Upper lobe of left lung (tissue), 6 donors: ENCODE measurements at places on chromosomes 1 and 21. TPM values are rescaled to one million over a fixed set of nuclear protein-coding genes. Genes with fewer than 3 reads are reported as not detected.
A peak's percentile ranks its signal among the peaks of the same experiment; 100 is the strongest.

The PWP2 gene
- total RNA-seq, result 3.2 TPM

The SYT14 gene
- total RNA-seq, result not detected

The PLA2G2D gene
- total RNA-seq, result not detected

The IL22RA1 gene
- 0.79 TPM for total RNA-seq

The GPR153 gene
- total RNA-seq, result 6.8 TPM

The ATP6V1G3 gene
- total RNA-seq, result not detected

The USH2A gene
- total RNA-seq, result 0.11 TPM

The DMRTA2 gene
- total RNA-seq, result 0.13 TPM

The CFHR1 gene
- total RNA-seq, result 0.81 TPM

The OR2T35 gene
- total RNA-seq, result not detected

The RNU1-1 gene
- total RNA-seq, result 2,720 TPM

The ELF3 gene
- 125 TPM for total RNA-seq

The PTAFR gene
- total RNA-seq, result 11.0 TPM

The PTPRU gene
- total RNA-seq, result 87.2 TPM

The SLAMF7 gene
- total RNA-seq, result 17.2 TPM

- DNase-seq, result no peak
Measured at GRCh38 chr1:223620297-223620897, 45.1 kb downstream of the CAPN8 start.

GRCh38 chr1:18721041-18721440, 90.4 kb downstream of the PAX7 start:
- no peak for DNase-seq

- no peak for DNase-seq
Measured at GRCh38 chr1:115296981-115297380, 41.1 kb downstream of the NGF start.

DNA sequence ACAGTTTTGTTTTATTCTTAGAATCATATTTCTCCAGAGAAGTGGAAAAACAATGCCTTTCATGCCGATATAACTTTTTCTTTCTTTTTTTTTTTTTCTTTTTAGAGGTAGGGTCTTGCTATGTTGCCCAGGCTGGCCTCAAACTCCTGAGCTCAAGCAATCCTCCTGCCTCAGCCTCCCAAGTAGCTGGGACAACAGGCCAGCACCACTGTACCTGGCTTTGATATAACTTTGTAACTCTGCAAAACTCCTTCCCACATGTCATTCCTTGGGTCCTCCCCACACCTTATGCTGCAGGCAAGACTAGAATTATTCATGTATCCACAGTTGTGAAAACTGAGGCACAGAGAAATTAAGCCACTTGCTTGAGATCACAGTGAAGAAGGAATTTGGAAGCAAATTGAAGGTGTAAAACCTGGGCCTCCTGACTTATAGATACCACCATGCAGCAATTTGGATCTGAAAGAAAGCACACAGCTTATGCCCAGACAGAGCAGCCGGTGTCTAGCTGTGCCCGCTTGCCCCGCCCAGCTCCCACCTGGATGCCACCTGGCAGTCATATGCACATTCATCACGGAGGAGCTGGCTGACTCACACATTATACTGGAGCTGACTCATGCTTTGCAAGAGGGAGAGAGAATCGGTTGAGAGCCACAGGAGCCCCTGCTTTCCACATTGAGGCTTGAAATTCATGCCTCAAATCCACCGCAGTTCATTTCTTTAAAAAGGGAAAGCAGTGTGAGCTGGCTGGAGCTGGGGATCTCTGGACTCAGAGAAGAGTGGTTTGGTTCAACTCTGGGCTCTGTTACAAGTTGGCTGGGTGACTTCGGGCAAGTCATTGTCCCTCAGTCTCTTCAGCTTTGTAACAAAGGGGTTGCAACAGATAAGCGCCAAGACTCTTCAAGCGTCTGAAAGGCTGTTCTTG, 8.3 kb upstream of the SLC2A1 start:
- DNase-seq, result peak; percentile 50

DNA sequence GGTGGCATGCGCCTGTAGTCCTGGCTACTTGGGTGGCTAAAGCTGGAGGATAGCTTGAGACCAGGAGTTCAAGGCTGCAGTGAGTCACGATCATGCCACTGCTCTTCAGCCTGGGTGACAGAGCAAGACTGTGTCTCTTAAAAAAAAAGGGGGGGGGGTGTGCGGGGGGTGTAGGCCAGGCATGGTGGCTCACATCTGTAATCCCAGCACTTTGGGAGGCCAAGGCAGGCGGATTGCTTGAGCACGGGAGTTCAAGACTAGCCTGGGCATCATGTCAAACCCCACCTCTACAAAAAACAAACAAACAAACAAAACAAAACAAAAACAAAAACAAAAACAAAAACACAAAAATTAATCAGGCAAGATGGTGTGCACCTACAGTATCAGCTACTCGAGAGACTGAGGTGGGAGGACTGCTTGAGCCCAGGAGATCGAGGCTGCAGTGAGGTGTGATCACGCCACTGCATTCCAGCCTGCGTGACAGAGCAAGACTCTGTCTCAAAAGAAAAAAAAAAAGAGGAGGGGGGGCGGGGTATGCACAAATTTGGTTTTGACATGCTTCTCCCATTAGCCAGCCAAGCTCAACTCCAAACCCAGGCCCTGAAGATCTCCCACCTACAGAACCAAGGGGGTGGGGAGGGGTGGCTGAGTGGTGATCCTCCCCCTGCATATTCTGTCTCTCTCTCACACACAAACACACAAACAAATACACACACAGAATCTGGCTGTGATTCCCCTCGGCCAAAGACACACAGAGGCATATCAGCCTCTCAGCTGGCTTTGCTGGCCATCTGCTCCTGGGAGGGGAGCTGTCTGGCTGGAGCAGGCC, 3.1 kb downstream of the PTAFR start:
- peak; percentile 39 for DNase-seq

DNA sequence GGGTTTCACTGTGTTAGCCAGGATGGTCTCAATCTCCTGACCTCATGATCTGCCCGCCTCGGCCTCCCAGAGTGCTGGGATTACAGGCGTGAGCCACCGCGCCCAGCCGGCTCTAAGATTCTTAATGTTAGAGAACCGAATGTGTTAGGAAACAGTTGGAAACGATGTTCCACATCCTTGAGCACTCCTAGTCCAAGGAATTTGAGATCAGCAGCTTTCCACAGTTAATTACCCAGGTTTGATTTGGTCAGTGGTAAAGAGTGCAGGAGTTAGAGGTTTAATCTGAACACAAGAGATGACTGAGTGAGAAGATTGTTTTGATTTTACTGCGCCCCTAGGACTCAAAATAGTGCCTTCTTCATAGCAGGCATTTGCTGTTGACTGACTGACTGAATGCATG, 75.9 kb upstream of the BMP8A start:
- DNase-seq, result peak; percentile 37

DNA sequence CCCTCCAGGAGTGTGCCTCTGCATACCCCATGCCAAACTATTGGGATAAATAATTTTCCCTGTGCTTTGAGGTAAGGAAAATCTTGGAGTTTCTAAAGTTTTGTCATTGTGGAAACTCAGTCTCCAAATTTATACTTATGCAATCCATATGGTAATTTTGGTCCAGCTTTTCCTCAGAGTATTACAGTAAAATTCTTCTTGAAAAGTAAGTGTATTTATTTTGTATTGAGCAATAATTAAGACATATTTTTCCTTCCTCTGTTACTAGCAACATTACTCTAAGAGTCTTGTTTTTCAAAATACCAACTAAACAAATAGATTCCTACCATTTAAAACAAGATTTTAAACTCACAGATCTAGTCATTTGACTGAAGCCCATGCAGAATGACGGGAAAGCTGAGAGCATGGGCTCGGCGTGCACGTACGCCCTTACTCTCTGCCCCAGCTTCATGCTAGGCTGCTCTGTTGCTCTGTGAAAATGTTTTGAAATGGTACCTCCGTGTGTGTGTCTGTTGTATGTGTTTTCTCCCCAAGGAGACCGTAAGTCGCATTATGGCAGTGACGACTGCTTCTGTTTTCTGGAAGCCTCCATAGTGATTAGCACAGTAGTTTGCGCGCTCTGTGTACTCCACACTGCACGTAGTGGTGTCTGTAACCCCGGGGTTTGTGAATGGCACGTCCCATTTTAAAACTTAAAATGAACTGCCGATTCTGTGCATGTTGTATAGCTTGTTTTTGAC, 165.3 kb downstream of the SDCCAG8 start:
- DNase-seq, result no peak

DNA sequence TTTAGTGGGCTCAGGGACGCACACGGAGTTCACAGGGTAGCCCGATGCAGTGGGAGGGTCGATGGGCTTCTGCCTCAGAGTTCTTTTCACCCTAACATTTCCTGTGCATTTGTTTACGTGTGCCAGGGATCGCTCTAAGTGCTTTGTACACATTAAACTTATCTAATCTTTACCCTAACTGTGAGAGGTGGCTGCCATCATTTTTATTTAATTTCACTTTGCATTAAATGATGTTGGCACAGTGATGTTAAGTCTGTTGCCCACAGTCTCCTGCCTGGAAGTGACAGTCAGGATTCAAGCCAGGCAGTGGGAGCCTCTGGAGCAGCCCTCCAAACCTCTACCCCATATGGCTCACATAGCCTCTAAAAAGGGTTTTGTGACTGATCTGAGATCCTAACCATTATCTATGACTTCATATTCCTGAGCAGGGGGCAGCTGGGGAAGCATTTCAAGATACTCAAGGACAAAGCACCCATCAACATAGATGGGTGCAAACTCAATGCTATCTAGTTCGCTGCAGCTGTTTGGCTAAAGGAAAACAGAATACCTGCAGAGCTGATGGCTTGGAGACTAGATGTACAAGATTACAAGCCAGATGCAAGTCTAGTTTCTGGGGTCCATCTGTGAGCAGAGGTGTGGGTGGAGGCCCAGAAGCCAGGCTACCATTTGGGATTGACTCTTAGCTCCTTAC, 303.8 kb downstream of the DISC1 start:
- DNase-seq, result no peak

- no peak for DNase-seq
Measured at GRCh38 chr1:176602388-176603004, 139.5 kb downstream of the PAPPA2 start.

DNA sequence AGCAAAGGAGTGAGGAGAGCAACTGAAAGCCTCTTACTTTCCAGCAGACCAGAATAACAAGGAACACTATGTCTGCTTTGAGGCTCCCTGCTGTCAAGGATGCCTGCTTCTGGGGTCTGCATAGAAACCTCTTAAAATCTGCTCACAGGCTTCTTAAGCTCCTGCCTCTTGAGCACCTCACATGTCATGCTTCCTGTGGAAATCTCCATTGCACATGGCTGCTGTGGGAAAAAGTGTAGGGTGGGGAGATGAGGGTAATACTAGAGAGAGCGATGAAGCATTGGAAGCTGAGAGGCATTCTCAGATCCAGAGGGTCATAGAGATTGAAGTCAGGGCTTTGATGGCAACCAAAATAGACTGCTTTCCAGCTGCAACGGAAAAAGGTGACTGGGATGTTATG, 6.2 kb upstream of the HLX start:
- no peak for DNase-seq

GRCh38 chr1:151820940-151821339, 10.7 kb downstream of the RORC start:
- DNase-seq, result peak; percentile 37

- no peak for DNase-seq
Measured at GRCh38 chr1:71828431-71829012, 453.8 kb downstream of the NEGR1 start.

DNA sequence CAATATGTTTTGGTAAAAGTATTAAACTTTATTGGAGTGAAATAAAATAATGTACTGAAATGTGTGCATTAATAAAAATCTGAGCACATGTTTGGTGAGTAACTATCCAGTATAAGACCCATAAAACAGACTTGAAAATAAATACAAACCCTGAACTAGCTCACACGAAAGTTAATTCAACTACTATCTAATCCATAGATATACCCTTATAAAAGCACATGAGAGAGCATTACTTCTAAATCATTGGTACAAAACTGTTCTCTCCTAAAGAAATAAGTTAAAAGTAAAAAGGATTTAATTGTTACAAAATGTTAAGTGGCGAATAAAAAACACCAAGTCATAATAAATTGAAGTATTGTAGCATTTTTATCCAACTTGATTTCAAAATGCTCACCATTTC, 295.6 kb downstream of the PTPRC start:
- DNase-seq, result no peak

- peak; percentile 22 for DNase-seq
Measured at GRCh38 chr21:15134701-15135470, 70.1 kb upstream of the NRIP1 start.

DNA sequence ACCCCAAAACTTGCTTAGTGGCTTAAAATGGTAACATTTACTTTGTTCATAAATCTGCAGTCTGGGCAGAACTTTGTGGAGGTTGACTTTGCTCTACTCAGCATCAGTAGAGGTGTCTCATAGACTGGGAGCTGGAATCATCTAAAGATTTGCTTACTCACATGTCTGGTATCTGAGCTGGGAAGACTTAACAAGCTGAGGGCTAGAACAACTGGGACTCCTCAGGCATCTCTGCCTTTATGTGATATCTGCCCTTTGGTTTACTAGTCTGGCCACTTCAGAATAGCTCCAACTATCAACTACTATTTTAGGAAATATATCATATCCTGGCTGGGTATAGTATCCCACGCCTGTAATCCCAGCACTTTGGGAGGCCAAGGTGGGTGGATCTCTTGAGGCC, 82.5 kb downstream of the C4BPA start:
- DNase-seq, result no peak

- no peak for DNase-seq
Measured at GRCh38 chr1:198361237-198361767, 179.2 kb downstream of the ATP6V1G3 start.

GRCh38 chr21:42263591-42264131, 44.7 kb downstream of the ABCG1 start:
- no peak for DNase-seq

DNA sequence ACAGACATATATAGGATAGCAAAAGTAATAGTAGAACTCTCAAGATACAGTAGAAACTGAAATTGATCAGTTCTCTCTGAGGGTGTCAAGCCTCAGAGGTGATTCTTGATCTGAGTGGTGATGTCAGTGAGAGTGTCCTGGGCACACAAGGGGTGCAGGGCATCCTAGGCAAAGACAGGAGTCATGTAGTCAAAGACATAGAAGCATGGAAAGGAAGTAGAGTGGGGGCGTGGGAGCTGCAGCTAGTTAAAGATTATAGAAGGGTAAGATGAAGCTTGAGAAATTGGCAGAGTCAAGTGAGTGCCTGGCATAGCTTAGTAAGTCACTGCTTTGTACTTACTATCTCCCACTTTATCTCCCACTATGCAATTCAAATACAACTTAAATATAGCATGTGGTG, 22.8 kb downstream of the CDC7 start:
- no peak for DNase-seq

- DNase-seq, result no peak
Measured at GRCh38 chr1:210231846-210232510, 618 bp upstream of the SERTAD4 start.

- no peak for DNase-seq
Measured at GRCh38 chr1:52792036-52792435, 50.5 kb upstream of the ZYG11A start.

GRCh38 chr1:155529109-155529508, 33.5 kb downstream of the ASH1L start:
- no peak for DNase-seq

- no peak for DNase-seq
Measured at GRCh38 chr1:40313329-40313957, 3.6 kb downstream of the COL9A2 start.
